ENCODE measurements at places on chromosomes 2 and 18.

DNA sequence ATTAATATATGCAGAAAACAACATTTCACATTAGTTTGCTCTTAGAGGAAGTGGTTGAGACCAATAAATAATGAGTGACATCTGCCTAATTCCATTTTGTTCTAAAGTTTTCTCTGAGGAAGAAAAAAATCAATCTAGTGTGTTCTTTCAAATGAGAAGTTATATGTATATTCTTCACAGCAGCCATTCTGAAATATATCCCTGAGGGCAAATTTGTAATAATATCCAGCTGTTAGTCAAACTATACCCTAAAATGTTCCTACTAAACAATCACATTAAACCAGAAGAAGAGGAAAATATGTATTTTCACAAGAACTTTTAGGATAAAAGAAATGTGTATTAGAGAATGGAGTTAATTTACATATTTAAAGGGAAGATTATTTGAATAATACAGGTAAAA lies 375.1 kb upstream of the CDH19 start:
- DNase-seq = no peak

DNA sequence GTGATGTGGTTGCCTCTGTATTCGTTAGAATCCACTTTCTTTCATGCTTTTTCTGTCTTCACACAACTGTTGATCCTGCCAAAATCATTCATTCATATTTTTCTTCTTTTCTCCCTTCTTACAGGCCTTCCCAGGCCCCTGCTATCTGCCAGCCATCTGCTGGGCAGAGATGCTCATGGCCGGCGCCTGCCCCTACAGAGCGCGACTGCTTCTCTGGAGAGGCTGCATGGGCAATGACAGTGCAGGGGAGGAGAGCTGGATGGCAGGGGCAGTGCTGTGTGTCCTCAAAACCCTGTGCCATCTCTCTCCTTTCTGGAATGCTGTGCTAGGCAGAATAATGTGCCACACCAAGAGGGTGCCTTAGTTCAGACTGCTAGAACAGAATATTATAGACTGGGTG lies 125.2 kb downstream of the INHBB start:
- no peak for DNase-seq

GRCh38 chr2:28927878-28928277 lies 33.4 kb downstream of the WDR43 start:
- no peak for DNase-seq

- DNase-seq = peak; percentile 41
These were observed 120.1 kb upstream of the CCDC195 start for GRCh38 chr2:224836263-224836662.

GRCh38 chr18:14941792-14942191 lies 193.8 kb downstream of the ANKRD30B start:
- DNase-seq = no peak

GRCh38 chr18:58213440-58213839 lies 169.4 kb downstream of the NEDD4L start:
- peak; percentile 33 for DNase-seq

DNA sequence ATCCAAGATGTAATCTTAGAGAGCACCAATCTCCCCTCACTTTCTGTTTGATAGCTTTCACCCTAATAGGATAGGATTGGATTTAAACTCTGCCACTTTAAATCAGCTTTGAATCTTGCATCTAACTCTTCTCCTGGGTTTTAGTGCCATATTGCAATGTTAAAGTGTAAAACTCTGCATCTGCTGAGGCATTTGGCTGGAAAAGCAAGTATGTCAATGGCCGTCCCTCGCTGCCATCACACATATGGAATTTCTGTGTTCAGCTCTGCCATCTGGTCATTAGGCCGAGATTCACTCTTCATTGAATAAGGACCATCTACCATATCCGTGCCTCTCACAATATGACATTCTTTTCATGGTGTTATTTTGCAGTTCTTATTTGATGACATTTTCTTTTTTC lies 728.1 kb upstream of the PIK3C3 start:
- no peak for DNase-seq

DNA sequence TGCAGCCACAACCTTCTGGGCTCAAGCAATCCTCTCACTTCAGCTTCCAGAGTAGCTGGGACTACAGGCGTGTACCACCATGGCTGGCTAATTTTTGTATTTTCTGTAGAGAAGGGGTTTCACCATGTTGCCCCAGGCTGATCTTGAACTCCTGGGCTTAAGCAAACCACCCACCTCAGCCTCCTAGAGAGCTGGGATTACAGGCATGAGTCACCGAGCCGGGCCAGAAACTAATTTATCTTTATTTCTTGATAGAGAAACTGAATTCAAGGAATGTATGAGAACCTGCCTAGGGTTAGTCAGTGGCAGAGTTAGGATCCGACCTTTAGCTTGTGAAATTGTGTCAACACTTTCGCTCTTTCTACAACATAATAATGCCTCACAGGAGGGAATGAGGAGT lies 19.3 kb upstream of the ITGAV start:
- DNase-seq = peak; percentile 92

DNA sequence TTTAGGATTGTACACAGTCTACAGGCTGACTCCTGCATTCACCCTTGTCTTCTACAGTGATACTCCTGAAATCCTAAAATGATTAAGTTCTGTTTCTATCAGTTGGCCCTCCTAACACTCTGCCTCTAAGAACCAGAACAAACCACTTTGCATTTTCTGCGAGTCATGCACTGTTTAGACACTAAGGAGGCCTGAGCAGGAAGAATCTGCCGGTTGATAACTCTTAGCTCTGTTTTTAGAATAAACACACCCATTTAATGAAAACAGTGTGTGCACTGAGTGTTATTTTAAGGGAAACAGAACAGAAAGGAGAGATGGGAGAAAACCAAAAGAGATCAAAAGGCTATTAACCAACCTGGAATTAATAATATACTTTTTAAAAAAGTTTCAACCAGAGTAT lies 22.9 kb upstream of the SSB start:
- peak; percentile 24 for DNase-seq

- DNase-seq = peak; percentile 57
These were observed 202.7 kb upstream of the SLC14A2 start for GRCh38 chr18:45412577-45412976.

GRCh38 chr2:8549273-8549922 lies 132.5 kb upstream of the ID2 start:
- DNase-seq = no peak

- no peak for DNase-seq
These were observed 45.8 kb downstream of the ATIC start for GRCh38 chr2:215357660-215358059.

- DNase-seq = no peak
These were observed 188.7 kb upstream of the HNMT start for GRCh38 chr2:137775529-137775928.

DNA sequence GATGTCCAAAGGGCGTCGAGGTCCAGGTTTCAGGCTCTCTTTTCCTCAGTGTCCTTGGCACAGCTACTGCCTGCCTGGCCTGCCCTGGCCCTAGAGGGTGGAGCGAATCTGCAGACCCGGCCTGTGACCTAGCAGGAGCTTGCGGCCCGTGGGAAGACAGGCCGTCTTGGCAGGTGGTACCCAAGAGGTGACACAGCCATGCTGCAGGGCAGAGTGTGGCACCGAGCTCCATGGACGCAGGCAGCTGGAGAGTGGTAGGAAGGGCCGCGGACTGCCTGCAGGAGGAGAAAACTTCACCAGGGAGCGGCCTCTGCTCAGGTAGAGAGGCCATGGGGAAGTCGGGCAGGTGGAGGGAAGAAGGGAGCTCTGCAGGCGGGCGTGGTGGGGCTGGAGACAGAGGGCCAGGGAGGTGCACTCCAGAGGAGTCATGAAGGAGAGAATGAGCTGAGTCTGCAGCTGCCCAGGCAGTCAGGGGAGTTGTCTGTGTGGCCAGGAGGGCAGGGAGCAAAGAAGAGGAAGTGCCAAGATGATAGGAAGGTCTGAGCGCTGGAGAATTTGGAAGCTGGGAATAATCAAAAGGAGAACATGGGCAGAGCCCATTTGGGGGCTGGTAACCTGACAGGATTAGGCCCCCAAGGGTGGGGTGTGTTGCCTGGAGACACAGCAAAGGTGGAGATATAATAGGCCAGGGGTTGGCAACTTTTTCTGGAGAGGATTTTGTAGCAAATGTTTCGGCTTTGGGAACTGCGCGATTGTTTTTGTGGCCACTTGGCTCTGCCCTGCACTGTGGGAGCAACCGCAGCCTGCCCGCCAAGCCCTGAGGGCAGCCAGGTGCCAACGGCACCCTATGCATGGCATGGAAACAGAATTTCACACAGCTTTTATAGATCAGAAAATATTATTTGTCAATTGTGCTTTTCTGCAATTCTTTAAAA lies 154.4 kb upstream of the PXDN start:
- DNase-seq = no peak

DNA sequence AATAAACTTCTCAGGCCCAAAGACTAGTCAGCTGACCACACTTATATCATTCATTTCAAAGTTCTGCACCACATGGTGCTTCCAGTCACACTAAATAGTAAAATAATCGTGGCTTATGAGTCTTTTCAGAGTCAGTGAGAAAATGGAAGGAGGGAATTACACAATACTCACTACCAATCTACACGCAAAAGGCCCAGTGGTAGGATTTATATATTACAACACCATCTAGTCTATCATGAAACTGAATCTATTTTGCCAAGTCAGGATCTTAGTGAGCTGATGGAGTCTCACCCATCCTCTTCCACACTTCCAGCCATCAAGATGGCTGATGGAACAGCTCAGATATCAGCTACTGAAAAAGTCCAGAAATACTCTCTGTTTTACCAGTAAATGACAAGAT lies 21.9 kb downstream of the INO80D start:
- peak; percentile 17 for DNase-seq

GRCh38 chr2:71901466-71901865 lies 246.2 kb downstream of the CYP26B1 start:
- DNase-seq = no peak

GRCh38 chr2:74544634-74545033 lies 9.1 kb downstream of the LOXL3 start:
- no peak for DNase-seq

- DNase-seq = peak; percentile 83
These were observed 45.6 kb downstream of the SESTD1 start for GRCh38 chr2:179218848-179219594.

GRCh38 chr2:86617738-86618137 lies 5.9 kb downstream of the RNF103 start:
- no peak for DNase-seq

GRCh38 chr2:164721430-164721829 lies 100.1 kb upstream of the GRB14 start:
- DNase-seq = no peak

DNA sequence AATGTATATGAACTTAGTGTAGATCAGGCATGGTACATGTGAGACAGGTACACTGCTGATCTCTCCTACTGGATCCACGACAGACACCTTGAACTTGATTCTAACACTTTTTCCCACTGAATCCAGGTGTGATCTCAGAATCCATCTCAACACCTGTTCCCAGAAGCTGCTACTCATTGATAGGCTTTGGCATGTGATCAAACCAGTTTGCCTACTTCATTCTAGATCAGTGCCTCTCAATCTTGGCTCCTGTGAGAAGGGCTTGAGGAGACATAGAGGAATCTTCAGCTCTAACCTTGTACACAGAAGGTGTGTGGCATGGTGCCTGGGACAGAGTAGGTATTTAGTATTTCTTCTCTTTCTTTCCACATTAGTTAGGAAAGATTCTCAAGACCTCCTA lies 212.3 kb upstream of the ATP5MC3 start:
- DNase-seq = no peak

DNA sequence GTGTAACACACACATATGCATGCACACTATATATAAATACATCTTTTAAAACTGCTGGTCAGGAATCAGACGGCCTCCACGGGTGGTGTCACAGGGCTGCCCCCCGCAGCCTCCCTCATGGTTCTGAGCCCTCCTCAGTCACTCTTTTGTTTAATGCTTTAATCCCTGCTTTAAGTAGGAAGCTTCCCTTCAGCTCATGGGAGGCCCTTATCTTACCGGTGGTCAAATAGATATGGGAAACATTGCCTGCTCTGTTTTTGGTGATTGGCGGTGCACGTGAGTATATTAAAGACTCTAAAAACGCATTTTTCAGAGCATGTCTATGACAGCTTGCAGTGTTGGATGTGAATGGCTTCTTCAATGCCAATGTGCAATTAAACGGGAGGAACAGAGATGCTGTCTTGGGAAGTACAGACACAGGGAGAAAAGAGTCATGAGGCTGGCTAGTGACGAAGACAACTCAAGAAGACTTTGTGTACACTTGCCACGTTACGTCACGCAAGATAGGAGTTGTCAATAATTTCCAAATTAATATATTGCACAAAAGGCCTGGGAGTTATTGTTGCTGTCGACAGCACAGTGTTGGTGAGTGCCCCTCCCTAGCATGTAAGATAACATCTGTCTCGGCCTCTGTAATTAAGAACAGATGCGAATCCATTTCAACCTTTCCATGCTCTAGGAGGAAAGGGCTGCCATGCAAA lies 23.3 kb downstream of the GNLY start:
- no peak for DNase-seq

DNA sequence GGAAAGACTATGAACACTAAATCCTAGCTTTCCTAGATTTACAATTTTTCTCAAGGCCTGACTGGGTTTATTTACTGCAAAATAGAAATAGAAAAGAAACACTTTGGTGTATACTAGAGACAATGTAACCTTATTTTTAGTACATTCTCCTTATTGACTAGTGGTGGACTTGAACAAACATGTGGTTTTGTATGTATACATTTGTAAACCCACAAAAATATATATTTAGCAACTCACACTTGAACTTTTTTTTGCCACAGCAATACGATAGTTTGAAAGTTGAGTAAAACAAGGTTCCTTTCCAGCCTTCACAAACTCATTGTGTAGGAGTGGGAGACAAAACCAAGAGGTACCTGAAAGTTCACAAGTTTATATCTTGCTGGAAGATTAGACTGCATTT lies 1633.4 kb upstream of the LRRTM1 start:
- DNase-seq = no peak

DNA sequence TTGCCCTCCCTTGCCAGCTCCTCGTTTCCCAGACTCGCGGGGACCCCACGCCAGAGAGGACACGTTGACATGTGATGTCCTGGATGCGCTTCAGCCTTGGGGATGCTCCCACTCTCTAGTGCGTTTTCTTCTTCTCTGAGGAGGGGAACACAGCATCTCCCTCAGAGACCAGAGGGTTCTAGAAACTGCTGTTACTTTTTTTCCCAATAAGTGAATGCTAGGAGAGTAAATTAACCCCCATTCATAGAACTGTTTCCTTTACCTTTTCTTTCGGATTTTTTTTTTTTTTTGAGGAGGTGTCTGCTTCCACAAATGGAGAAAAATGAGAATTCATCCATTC lies 370 bp upstream of the EFEMP1 start:
- no peak for DNase-seq

DNA sequence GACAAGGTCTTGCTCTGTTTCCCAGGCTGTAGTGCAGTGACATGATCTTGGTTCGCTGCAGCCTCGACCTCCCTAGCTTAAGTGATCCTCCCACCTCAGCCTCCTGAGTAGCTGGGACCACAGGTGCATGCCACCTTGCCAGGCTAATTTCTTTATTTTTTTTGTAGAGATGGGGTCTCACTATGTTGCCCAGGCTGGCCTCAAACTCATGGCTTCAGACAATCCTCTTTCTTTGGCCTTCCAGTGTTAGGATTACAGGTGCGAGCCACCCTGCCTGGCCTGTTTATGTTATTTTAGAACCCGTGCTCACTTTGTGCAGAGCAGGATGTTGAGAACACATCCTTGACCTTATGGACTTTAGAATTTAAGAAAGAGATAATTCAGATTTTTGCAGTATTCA lies 17.4 kb downstream of the FAM117B start:
- DNase-seq = no peak

Data from MCF 10A (cell line).